MG63 (cell line): ENCODE measurements at places on chromosomes 7 and 10. TPM values are rescaled to one million over a fixed set of nuclear protein-coding genes. Genes with fewer than 3 reads are reported as not detected.

GRCh38 chr7:116161728-116162127 is 48.6 kb upstream of the TES start:
- no peak for DNase-seq

GRCh38 chr10:117086546-117086945 is 51.5 kb downstream of the VAX1 start:
- DNase-seq: no peak

DNA sequence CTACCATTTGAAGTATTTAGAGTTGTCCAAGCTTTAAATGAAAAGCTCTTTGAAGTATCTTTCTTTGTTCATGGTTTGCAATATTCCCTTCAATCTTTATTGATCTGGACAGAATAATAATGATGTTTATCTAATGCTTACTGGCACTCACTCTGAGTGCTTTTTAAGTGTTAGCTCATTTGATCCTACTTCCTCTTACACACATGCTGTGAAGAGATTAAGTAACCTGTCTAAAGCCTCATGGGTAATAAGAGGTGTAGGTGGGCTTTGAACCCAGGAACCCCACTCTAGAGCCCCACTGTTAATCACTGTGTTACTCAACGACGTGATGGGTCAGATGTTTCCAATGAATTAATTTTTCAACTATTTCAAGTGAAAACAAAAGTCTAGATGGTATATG is 31.1 kb upstream of the ADD3 start:
- DNase-seq: no peak

DNA sequence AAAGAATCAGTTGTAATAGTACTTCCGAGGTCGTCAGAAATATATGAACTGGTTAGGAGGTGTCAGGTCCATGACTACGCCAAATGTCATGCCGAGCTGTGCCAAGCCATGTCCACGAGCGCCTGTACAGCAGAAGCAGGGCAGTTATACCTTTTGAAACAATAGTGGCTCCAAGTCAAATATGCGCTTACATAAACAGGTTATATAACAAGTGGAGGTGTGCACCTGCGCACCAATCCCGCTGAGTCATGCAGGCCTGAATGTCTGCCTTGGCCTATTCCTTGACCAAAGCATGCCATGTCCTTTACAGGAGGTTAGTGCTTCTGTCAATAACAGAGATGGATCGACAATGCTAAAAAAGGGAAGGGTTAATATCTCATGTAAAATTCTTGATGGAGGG is 21.3 kb upstream of the TRUB1 start:
- no peak for DNase-seq

DNA sequence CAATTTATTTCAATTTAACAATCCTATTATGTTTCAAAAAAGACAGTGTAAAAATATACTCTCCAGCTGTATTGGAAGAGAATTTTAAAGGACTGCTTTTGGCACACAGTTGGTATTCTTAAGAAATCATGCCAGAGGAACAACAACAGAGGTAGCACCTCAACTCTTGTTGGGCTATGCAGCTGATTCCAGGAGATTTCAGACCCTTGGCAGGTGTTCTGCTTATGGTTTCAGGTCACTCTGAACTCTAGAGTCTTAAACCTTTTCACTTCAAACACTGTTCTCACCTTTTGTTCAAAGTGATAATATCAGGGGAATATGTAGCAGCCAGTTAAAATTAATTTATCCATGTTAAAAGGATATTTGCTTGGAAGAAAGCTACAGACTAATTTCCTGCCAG is 160.1 kb downstream of the PFKFB3 start:
- no peak for DNase-seq

GRCh38 chr7:138417078-138417700 is 42.9 kb upstream of the TRIM24 start:
- DNase-seq: no peak

The NUTM2D gene
- total RNA-seq: 0.17 and 1.5 TPM in 2 replicates
